ENCODE measurements at places on chromosomes 7 and 10. TPM values are rescaled to one million over a fixed set of nuclear protein-coding genes. Genes with fewer than 3 reads are reported as not detected.

The CAV1 gene
- total RNA-seq = 15.9 TPM

The CYP3A4 gene
- not detected for total RNA-seq

The GDF2 gene
- total RNA-seq = not detected

The SPDYE5 gene
- total RNA-seq = not detected

The EVX1 gene
- not detected for total RNA-seq

The GPRIN2 gene
- 12.8 TPM for total RNA-seq

The POM121C gene
- 33.7 TPM for total RNA-seq

The ANKRD61 gene
- total RNA-seq = 0.47 TPM

The CTTNBP2 gene
- 2.4 TPM for total RNA-seq

The CFAP46 gene
- total RNA-seq = not detected

The AGFG2 gene
- total RNA-seq = 45.6 TPM

The PON3 gene
- 6.5 TPM for total RNA-seq

The VPS37D gene
- total RNA-seq = 1.3 TPM

Measured in Calu3 (cell line).